ENCODE measurements at places on chromosomes 12 and 14.

DNA sequence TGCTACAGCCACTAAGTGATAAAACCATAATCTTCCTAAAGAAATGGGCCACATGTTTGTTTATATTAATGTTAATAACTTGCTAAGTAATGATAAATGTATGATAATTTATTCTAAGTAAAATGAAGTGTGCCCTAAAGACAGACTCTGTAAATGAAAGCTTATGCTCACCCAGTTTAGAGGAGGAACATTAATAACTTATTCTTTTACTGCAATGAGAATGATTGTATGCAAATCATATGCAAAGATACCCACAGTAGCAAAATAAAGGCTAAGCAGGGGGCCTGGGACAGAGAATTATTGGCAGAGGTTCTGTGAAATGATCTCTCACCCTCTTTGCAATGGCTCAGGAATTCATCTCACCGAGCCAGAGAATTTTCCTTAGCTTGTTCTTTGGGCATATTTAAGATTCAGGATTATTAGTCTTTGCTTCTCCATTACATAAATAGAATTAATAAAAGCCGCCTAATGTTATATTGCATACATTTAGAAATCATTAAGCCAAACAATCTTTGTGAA is 75.9 kb downstream of the TMEM132D start:
- no peak for DNase-seq

DNA sequence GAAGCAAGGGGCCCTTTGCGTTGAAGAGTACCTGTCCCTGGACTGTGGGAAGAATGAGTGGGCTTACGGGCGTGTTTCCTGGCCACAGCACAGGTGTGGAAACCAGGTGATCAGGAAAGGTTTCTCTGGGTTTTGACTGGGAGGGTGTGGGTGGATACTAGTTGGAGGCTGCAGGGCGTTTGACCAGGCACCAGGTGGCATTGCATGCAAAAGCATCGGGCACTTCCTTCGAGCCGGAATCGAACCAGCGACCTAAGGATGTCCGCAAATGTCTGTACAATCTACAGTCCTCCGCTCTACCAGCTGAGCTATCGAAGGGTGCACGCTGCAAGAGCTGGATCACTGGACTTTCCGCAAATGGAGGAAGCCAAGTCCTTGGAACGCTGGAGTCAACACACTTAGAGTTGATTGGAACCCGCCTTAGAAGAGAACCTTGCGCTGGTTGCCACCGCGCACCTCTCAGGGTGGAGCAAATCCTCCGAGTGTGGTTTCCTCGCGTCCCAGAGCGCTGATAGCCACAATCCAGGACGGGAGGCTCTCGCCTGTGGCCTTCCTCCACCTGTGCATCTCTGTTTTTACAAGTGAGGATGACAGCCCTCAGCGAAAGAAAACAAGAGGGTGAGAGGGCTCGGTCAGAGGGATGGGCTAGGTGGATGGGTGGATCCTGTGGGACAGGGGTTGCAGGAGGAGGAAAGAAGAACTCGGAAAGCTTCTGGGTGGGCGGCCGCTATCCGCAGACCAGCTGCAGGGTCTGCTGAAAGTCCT is 21.2 kb upstream of the RNASE4 start:
- DNase-seq = no peak

DNA sequence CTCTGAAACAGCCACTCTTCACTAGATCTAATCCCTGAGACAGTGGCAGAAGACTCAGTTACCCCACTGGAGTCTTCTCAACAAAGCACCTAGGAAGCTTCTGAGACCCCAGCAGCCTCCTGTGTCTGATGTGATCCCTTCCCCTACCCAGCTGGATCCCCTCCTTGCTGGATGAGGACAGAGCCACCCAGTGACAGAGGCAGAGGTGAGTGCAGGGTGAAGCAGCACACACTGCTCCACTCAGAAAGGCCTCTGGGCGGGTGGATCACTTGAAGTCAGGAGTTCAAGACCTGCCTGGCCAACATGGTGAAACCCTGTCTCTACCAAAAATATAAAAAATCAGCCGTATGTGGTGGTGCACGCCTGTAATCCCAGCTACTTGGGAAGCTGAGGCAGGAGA is 2.7 kb downstream of the SPRYD3 start:
- DNase-seq = no peak

DNA sequence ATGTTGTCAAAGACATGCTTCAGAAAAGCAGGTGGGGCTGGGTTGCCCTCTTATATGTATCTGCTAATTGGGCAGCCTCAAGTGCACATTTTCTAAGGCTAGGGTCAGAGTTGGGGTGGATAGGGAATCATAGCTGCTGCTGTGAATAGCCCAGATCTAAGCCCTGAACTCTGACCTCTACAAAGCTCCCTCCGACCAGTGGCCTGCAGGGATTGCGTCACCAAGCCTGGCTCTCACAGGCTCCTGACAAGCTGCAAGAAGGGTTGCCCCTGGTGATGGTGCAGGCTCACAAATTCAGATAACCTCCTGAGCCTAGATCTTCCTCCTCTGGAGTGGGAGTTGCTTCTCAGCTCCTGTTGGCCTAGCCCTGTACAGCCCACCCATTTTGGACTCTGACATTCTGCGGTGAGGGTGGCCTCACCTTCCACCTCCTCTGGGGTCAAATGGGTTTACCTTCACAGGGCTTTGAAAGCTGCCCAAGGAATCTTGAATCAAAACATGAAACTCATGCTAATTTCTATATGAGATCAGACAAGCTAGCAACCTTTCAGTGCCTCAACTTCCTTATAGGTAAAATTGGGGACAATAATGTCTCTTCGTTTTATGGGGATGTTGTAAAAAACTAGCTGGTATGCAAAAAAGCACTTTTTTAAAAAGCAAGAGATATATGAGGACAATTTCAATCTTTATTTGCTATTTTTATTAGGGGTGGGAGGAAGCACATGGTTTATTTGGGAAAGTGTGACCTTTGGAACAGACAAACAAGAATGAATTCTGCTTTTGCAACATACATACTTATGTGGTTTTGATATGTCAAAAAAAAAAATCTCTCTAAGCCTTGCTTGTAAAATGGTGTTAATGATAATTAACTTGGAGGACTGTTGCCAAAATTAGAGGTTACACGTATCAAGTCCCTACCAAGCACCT is 4.9 kb upstream of the SUSD6 start:
- no peak for DNase-seq

GRCh38 chr12:4956968-4957367 is 47.3 kb downstream of the KCNA1 start:
- DNase-seq = no peak

DNA sequence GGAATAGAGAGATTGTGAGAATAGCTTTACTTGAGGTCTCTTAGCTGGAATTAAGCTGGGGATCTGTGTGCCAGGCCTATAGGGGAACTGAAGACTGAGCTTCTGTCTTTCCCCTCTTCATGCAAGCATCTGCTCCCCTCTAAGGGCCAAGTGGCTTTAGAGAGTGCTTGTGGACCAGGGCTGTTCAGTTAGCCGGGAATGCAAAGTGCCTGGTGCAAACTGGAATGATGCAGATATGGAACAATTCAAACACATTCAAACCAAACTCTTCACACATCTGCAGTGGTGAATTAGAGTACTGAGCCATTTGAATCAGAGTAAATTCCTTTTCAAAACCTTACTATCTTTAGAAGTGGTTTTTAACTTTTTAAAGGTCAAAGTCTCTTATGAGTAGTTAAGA is 99.0 kb downstream of the LIN7A start:
- no peak for DNase-seq

DNA sequence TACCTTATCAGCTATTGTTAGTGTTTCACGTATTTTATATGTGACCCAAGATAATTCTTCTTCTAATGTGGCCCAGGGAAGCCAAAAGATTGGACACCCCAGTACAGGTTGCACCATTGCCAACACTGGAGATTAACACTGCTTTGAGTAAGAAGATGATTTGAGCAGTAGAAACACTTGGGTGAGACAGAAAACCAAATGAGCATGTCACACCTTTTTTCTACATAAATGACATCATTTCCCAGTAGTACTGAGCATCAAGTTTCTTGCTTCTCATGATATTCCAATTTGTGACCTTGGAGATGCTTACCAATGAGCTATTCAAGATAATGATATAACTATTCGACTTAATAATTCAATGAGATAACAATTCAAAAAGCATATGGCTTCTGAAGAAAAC is 140.0 kb downstream of the LLPH start:
- DNase-seq = no peak

DNA sequence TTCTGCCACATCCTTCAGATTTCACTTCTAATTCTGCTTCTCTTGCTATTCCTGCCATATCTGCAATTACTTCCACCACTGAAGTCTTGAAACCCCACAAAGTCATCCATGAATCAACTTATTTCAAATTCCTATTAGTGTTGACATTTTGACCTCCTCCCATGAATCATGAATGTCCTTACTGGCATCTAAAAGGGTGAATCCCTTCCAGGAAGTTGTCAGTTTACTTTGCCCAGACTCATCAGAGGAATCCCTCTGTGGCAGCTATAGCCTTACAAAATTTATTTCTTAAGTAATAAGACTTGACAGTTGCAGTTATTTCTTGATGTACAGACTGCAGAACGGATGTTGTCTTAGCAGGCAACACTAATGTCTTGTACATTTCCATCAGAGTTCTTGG is 162.9 kb downstream of the PCNX1 start:
- no peak for DNase-seq

- DNase-seq = peak; percentile 23
Observed at GRCh38 chr12:89051065-89051677, 301.1 kb downstream of the DUSP6 start.

GRCh38 chr12:79033788-79034187 is 169.2 kb downstream of the SYT1 start:
- DNase-seq = no peak

DNA sequence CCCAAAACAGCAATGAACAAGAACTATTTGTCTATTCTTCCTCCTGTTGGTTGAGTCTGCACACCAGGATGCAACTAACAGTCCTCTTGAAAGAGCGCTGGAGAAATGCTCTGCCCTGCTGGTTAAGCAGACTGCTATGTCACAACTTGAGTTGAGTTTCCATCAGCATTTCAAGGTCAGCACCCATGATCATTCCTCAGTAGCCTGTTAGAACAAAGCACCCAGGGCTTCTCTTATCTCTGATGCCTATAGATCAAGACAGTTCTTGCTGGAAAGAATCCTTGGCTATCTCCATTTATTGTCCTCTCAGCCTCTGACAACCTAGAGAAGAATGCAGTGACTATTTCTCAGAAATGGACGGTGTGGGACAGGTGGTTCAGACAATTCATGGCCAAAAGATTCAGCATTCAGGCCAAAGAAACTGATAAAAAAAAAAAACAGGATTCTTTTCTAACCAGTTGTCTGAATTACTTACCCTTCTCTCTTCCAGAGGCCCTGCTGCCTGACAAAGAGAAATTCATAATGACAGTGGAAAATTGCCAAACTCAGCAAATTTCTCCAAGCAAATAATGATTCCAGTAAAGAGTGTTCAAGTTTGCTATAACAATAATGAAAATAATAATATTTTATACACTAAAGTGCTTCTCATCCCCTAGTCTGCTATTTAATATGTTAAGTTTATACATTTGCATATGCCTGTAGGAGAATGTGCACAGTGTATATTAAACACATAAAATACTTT is 306.7 kb downstream of the EMP1 start:
- DNase-seq = no peak

DNA sequence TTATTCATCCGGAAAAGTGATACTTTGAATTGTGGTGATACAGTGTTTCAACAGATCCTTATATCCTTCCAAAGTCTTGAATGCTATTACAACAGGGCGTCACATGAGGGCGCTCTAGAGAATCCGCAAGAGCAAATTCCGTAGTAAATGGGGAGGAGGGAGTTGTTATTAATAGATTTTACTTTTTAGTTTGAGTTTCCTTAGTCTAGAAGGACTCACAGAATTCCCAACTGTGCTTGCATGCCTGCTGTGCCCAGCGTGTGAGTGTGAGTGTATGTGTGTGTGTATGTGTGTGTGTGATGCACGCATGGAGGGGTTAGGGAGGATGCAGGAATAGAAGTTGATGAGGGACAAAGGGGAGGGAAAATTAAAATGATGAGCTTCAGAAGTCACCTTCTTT is 375.3 kb downstream of the C12orf75 start:
- peak; percentile 43 for DNase-seq

DNA sequence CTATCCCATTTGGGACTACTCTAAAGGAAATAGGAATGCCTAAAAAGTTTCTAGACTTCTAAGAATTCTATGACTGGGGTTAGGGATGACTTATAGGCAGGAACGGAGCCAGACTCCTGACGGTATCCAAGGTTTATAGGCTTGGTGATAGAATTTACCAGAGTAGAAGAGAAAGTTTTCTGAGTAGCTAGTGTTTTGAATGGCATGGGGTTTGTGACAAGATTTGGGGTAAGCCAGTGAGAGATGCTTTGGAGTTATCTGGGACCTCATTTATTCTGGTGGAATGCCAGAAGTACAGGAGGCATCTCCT is 444.6 kb downstream of the RAD51B start:
- no peak for DNase-seq

DNA sequence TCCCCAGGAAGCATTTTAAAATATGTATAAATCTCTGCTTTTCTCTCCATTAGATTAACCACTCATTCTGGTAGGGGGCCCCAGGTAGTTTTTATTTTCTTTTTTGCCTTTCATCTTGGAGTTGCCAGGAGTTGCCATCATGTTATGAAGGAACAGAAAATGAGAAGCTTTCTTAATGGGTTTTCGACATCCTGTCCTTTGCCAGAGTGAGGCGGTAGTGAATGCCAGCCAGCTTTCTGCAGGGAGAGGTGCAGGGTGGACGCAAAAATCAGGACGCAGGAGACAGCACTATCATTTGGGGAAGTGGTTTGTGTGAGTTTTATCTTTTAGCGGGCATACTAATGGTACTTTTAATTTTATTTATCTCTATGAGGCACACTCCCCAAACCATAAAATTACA is 1.7 kb downstream of the RASSF8 start:
- DNase-seq = no peak

DNA sequence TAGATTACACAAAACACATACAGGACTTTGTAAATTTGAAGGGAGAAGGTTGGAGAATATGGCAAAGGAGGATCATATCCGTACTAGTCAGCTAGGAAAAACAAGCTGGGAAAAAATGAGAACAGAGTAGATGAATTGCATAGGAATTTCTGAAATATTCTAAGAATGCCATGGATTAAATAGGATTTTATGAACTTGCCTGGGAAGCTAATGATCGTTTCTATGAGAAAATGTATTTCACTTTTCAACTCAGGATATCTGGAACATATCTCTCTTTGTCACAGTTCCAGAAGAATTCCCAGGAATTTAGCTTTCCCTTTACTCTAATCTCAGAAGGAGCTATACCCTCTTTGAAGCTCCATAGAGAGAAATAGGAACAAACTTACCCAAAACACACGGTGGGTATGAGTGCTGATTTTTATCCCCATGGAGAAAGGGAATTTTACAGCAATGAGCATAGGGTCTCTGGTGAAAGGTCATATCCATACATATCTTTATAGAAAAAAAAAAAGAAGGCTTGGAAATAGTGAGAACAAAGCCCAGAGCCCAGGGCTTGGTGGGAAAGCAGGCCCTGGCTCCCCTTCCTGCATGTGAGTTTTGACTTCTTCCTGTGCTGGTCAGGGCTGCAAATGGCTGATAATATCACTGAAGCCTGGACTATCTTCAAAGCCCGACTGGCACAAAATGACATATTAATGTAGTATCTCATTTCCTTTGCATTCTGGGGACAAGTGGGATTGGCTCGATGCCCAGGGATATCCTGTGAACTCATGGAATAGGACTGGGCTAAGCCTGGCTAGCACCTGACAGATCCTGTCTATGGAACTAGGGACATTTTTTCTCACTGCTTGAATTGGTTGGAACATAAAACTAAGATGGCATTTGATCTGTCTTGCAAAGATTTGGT is 136.3 kb downstream of the AEBP2 start:
- DNase-seq = peak; percentile 0

GRCh38 chr12:21613931-21614330 is 9.3 kb upstream of the GYS2 start:
- DNase-seq = no peak

GRCh38 chr14:72775923-72776554 is 117.9 kb downstream of the DPF3 start:
- DNase-seq = no peak

All from NCI-H1436 (cell line).